Brain pericyte (primary cell): ENCODE measurements at places on chromosomes 16 and 17.
A peak's percentile ranks its signal among the peaks of the same experiment; 100 is the strongest.

DNA sequence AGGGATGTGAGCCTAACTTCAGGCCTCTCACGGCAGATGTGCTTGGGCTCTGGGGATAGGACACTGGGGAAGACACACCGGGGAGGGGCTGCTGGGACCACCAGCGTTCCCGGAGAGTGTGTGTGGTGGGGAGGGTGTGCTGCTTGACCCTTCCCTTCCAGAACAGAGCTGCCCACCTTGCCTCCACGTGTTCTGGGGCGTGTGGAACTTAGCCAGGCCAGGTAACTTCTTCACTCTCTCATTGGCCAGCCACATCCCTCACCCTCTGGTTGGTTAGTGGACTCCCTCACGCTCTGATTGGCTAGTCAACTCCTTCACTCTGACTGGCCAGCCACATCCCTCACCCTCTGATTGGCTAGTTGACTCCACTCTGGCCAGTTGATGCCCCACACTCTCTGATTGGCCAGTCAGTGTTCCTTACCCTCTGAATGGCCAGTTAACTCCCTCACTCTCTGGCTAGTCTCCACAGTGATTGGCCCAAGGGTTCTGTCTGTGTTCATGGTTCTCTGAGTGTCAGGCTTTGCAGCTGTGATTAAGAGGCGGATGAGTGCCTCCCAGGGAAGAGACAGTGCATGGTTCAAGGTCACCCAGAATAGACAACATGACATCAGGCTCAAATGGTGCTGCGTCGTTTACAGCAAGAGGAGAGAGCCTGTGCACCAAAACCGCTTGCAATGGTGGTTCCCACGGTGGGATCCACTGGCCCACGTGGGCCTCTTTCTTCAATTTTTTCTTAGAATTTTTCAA lies 10.0 kb downstream of the TMEM235 start:
- no peak for DNase-seq

DNA sequence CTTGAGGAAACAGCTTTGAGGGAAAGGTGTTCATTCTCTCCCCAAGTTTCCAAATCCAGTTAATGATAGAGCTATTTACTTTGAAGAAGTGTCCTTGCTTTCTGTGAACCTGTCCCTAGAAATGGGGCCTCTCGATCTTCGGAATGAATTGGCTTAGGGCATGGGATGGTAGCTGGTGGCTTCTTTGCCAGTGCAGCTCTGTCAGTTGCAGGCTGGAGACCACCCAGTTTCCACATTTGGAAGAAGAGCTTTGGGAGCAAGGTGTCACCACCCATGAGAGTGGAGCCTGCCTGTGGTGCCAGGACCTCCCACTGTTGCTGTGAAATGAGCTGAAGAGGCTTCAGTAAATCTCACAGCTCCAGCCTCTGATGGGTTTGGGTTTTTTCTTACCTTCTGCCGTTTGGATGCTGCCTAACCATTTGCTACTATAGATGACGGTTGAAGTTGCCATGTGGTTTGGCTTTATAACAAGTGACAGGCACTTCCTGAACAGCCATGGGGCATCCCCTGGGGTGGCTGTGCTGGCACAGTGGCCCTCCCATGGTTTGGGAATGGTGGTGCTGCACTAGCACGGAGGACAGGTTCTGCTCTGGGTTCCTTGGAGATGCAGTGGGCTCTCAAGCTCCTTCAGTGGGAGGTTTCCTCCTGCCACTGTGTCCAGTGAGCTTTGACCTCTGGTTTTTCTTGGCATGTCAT lies 19.5 kb upstream of the SLC5A10 start:
- no peak for DNase-seq

DNA sequence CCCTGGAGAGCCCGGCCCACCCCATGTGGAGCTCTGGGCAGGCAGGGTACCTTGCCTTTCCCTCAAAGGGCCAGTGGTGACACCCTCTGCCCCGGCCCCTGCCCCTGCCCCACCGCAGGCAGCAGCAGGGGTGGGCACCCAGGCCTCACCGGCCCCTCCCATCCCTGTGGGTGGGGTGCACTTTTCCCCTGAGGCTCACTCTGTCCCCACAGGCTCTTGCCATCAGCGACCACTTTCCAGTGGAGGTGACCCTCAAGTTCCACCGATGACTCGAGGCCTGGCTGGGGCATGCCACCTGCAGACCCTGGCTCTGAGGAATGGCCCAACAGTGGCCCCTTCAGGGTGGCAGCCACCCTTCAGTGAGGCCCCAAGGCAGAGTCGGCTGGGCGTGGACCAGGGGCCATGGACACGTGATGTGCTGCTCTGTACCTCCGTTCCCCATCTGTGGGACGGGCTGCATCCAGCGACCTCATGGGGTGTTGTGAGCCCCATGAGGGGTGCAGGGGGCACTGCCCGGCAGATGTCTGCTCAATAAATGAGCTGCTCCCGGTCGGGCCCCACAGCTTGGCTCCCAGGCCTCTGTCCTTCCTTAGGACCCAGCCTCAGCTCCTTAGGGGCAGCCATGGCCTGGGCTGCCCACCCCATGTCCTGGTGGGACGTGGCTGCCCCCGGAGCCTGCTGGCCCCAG lies 2.0 kb downstream of the DNASE1L2 start:
- DNase-seq: no peak

- DNase-seq: no peak
Measured at GRCh38 chr16:53035176-53035942, 17.3 kb downstream of the CHD9NB start.

DNA sequence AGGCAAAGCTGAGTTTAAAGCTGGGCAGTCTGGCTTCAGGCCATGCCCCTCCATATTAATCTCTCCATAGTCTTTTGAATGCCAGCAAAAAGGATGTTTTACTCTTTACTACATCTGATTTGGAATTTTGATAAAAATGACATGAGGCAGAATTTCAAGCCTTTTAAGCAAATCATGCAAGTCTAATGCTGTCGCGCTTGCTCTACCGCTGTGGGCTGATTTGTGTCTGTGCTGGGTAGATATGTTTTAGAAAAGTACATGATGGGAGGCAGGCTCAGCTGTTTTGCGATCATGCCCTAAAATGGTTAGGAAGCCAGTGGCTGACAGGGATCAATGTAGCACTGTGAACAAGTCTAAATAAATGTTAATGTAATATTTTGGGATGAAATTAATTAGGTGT lies 311.9 kb downstream of the CA10 start:
- DNase-seq: no peak

GRCh38 chr17:2181897-2182448 lies 121.6 kb downstream of the SMG6 start:
- DNase-seq: no peak

DNA sequence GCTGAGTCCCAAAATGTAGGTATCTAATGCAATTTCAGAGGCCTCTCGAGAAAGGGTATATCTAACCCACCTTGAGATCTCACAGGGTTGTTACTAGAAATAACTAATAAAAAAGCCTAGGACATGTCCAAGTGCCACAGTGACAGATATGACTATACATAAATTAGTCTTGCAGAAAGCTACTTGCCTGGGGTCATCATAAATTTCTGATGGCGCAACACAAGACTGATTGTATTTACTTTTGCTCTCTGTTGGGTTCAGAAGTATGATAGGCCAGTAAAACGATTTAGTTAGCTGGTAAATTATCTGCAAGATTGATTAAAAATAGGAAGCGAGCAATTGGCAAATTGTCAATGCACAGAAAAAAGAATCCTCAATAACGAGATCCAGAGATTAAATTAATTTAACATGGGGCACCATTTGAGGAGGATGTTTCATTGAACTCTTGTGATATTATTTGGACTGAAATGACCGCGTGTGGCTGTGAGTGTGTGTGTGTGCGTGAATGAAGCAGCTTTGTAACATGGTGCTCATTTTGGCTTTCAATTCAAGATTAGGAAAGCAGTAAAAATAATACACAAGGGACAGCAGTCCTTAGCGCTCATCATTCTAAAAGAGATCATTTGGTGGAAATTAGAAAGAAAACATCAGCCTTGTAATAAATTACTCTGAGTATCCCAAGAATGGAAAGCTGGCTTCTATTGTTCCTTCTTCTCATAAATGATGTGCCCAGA lies 157.4 kb upstream of the ZFHX3 start:
- no peak for DNase-seq

DNA sequence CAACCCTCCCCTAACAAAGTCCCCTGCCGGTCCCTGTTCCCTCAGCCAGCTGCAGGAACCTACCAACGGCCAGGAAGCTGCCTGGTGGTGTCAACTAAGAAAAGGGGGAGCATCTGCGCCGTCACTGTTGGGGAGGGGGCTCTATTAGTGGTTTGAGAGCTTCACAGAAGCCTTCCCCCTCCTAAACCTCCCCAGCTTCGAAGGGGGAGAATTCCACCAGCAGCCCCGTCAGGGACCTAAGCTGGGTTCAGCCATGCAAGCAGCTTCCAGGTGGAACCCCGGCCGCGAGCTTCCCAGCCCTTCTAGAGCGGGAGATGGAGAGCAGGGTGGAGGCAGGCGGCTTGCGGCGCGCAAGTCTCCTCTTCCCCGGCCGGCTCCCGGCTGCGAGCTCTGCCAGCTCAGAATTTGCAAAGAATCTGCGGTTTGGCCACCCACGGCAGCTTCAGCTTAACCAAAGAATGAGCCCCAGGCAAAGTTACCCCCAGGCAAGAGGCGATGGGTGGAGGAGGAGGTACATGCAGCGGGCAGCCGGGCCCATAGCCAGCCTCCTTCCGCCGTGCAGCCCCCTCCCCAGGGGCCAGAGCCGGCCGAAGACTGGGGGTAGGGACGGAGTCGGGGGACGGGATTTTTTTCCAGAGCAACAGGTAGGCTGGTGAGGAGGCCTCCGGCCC lies 33.7 kb downstream of the DDX19A start:
- DNase-seq: peak; percentile 41

DNA sequence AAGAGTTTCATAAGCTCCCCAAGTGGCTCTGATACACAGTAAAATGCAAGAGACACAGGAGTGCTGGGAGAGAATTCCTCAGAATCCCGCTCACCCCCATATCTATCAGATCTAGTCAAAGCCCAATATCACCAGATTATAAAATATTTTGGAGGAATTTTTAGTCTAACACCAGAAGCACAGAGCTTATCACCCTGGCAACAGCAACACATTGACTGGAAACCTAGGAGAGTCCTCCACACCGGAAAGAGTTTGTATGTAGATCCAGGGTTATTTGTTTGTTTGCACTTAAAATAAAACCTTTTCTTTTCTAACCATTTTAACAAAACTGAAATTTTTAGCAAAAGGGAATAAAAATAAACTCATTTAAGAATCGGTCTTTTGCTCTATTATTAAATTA lies 7.2 kb downstream of the SOX9 start:
- no peak for DNase-seq
